ENCODE measurements at places on chromosomes 2 and 18. TPM values are rescaled to one million over a fixed set of nuclear protein-coding genes. Genes with fewer than 3 reads are reported as not detected.
A peak's percentile ranks its signal among the peaks of the same experiment; 100 is the strongest.

Gene TXNDC2
- total RNA-seq: 0.11 TPM

- DNase-seq: peak; percentile 87
Measured at GRCh38 chr2:208015475-208015874, 9.9 kb downstream of the PLEKHM3 start.

GRCh38 chr2:138424436-138425140 lies 77.0 kb upstream of the SPOPL start:
- DNase-seq: no peak

GRCh38 chr2:237754182-237754581 lies 44.4 kb upstream of the RBM44 start:
- DNase-seq: no peak

DNA sequence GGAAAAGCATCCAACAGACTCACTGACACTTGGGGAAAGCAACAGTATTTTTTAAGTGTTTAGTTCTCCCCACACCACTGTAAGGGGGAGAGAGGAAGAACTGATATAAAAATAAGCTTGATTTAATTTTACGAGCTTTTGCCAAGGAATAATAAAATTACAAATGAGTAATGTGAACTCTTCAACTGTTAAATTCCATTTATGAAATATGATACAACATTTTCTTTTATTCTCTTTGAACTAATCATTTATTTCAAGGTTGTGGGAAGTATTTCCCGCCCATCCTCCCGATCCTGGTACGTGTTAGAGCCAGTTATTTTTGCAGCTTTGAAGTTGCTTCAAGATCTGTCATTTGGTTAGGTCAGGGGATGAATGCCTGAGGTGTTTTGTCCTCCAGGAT lies 35.2 kb downstream of the WDPCP start:
- DNase-seq: peak; percentile 61
